Fibroblast of upper back skin (primary cell): ENCODE measurements at places on chromosomes 11 and 22.
A peak's percentile ranks its signal among the peaks of the same experiment; 100 is the strongest.

DNA sequence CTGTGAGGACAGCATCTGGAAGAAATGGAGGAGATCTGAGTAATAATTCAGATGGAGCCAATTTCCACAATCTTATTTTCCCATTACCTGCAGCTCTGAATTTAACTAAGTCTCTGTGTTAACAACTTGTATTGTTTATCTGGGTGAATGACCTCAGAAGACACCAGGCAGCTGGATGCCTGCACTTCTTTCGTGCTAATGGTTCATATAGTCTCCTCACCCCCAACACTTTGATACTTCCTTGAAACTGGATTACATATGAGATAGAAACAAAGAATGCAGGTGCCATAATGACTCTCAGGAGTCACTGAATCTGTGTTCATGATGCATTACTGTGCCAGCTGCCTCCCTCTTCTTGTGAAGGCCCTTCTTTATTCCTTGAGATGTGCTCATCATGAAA is 125.6 kb upstream of the VPREB1 start:
- no peak for DNase-seq

DNA sequence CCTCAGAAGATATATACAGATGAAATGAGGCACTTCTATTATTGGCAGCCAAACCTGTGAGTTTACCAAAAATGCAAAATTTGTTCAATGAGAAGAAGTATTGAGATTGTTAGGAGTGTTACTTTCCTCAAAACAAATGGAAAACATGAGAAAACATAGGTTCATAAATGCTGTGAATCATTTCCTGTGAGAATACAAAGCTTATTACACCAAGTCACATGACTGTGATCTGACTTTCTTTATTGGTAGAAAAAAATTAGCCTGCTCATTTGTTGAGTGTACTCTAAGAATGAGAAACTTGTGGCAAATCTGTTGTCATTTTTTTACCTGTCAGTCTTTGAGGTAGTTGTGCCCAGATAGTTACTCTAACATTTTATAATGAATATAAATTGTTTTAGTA is 215.1 kb downstream of the TMEM135 start:
- no peak for DNase-seq

DNA sequence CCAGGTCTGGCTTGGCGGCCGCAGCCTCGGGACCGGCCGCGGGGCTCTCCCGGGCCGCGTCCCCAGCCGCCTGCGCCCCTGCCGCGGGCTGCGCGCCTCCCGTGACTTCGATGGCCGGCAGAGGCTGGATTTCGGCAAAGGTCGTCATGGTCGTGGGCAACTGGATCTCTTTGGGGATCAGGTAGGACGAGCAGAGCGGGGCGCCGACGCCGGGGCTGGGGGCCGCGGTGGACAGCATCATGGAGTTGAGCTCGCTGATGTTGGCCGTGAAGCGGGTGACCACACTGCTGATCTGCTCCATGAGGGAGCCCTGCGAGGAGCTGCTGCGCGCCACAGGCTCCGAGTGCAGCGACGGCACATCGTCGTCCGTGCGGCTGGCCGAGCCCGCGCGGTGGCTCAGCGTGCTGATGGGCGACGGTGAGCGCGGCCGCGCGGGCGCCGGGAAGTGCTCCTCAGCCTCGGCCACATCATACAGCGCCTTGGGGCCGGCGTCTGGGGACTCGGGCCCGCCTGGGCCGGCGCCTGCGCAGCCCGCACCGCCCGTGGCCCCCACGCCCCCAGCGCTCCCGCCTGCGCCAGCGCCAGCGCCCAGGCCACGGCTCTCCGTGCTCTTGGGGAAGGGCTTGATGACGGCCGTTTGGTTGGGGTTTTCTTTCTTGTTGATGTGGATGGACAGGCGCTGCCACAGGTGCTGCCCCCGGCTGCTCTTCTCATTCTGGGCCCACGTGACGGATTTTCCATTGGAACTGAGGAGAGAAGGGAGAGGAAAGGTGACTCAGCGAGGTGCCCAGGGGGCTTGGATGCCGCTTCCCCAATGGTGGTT is 171.4 kb upstream of the CTSC start:
- DNase-seq = no peak

- peak; percentile 69 for DNase-seq
Observed at GRCh38 chr22:23767673-23768548, at the start of gene CHCHD10. TSS of gene CHCHD10 (minus strand) at chr22:23767972. CDS start at chr22:23767874, 98 bp downstream.
